ENCODE measurements at places on chromosomes 16 and 17.

- no peak for DNase-seq
Observed at GRCh38 chr17:6536053-6536452, 20.3 kb downstream of the PITPNM3 start.

DNA sequence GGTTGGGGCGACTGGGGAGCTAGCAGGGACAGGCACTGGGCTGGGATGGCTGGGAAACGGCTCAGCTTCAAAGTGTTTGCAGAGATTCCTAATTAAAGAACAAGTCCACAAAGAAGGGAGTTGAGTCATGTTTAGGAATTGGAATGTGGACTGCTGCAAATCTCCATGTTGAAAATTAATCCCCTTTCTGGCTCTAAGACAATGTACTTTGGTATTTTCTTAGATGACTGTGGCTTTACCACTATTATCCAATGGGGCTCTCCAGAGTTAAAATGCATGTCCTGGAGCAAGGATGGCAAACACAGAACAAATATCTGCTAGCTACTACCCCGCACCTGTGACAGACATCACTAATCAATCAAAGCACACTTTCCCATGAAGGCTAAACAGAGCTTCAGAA lies 22.2 kb upstream of the WSCD1 start:
- no peak for DNase-seq

DNA sequence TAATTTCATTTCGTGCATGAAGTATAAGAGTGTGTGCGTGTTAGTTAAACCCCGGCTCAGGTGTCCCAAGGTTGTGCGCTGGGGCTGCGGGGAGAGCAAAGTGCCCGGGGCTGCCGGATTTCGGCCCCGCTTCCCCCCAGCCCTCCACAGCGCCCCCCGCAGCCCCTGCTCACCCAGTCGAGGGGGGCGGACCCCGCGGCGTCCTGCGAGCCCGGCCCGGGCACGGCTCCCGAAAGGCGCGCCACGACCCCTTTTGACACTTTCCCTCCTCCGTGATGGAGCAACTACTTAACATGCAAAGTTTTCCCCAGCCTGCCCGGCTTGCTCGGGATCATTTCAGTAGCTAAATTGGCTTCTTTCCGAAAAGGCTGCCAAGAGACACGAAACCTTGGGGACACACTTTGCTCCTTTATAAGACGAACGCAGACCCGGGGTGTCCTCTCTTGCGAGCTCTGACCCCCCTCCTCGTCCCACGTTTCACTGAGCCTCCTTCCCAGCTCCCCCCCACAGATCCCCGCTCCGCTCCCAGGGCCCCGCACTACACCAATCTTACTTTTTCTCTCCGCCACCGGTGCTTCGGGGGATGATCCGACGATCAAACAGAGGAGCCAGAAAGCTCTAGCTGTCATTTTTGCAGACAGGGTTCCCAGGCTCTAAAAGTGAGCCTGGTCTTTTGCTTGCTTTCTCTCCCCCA lies 552 bp downstream of the C17orf58 start:
- DNase-seq = peak; percentile 34

GRCh38 chr17:67942810-67943209 lies 53.5 kb downstream of the C17orf58 start:
- peak; percentile 23 for DNase-seq

- no peak for DNase-seq
Observed at GRCh38 chr17:37292429-37293139, 83.2 kb upstream of the C17orf78 start.
